GF-D8 (cell line): ENCODE measurements at places on chromosomes 2 and 18.

DNA sequence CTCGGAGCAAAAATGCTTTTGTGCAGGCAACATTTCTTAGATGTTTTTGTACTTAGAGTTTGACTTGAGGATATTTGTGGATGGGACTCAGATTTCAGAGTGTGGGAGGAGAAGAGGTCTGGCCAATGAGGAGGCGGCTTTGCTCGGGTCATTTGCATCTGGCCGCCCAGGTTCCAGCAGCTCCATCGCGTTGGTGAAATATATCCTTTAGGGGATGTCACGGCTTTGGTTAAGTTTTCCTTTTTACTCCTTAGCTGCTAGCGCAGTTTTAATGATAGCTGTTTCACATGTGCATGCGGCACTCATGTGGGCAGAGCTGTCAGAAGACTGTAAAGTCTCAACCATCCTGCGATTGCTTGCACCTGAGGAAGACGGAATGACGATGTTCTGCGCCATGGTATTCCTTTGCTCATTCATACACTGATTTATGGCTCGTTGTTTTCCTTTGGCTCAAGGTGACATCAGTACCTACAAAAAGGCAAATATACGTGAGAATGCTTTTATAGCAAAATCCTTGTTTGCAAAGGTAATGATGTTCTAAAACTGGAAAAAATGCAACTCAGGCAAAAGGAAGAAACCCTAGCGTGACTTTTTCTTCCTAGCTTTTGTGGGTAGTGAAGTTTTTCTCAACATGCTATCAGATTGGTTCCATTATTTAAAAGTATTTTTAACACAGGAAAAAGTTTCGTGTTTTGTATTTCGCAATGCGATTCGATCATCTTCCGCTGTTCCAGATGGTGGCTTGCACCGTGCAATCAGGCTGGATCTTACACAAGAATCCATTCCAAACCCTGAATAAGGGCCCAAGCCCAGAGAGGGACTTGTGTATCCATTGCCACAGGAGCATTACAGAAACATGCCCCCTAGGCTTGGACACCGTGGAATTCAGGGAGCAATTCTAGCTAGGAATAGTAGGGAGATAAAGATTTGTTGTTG lies 70.5 kb upstream of the ZNF516 start:
- DNase-seq, result peak; percentile 56

DNA sequence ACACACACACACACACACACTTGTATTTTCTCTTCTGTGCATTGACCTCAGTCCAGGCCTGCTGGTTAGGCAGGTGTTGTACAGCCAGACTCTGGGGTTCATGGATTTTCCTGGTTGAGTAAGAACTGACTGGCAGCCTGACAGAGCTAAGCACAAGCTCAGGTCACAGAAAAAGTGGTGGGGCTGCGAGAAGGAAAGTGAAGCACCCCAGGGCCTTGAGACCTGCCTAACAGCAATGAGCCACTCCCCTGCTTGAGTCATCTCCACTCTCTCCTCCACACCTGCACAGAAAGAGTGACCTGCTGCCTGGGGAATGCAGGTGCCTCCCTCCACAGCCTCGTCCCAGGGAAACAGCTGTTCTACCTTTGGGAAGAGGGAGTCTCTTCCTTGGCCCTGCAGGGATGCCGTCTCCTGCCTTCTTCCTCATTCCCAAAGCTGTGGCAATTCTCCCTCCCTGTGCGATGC lies 91.4 kb upstream of the LGALSL start:
- DNase-seq, result no peak

DNA sequence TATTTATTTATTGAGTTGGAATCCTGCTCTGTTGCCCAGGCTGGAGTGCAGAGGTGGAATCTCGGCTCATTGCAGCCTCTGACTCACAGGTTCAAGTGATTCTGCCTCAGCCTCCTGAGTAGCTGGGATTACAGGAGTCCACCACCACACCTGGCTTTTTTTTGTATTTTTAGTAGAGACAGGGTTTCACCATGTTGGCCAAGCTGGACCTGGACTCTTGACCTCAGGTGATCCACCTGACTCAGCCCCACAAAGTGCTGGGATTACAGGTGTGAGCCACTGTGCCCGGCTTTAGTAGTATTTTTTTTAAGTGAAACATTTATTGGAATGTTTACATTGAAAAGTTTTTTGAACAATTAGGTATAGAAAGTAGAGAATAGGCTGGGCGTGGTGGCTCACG lies 23.9 kb downstream of the SLC20A1 start:
- DNase-seq, result no peak

DNA sequence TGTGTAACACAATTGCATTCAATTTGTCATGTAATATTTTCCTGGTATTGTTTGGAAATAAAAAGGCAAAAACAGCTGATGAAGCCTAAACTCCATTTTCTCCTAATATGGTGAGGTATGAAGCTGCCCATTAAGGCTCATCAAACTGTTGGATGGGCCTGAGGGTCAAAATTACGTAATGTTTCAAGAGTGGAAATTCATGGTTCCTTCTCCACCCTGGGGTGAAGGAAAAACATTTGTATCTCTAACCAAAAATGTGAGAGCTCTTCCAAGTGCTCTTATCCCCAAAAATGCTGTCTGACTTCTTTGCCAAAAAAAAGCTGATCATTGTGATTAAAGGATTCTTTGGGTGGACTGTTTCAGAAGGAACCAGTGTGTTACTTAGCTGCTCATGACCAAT lies 91.8 kb downstream of the ARHGAP28 start:
- no peak for DNase-seq
